ENCODE measurements at places on chromosomes 7 and 10.

DNA sequence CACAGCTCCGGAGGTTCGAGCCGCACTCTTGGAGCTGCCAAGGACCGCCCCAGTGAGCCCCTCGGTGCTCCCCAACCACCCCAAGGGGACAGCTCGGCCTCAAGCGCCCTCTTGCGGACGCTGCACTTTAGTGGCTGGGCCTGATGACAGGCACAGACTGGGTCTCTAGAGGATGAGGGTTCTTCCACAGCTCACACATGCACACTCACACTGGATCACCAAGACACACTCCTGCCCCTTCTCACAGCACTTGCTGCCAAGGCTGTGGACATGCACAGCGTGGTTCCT lies 2.1 kb downstream of the RET start:
- no peak for DNase-seq

DNA sequence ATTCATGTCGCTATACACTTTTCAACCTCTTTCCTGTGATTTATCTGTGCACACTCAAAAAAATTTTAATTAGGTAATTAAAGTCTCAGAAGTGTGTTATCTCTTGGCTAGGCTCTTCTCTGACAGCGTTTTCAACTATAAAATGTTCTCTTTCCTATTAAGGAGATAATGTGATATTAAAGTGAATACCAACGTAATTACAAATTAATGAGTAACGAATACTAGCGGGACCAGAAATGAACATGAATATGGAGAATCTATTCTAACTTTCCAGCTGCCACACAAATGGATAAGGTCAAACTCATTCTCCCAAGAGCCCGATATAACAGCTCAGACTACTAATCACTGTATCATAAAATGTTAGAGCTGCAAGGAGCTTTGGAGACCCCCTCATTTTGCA lies 12.0 kb downstream of the COL1A2 start:
- DNase-seq, result no peak

DNA sequence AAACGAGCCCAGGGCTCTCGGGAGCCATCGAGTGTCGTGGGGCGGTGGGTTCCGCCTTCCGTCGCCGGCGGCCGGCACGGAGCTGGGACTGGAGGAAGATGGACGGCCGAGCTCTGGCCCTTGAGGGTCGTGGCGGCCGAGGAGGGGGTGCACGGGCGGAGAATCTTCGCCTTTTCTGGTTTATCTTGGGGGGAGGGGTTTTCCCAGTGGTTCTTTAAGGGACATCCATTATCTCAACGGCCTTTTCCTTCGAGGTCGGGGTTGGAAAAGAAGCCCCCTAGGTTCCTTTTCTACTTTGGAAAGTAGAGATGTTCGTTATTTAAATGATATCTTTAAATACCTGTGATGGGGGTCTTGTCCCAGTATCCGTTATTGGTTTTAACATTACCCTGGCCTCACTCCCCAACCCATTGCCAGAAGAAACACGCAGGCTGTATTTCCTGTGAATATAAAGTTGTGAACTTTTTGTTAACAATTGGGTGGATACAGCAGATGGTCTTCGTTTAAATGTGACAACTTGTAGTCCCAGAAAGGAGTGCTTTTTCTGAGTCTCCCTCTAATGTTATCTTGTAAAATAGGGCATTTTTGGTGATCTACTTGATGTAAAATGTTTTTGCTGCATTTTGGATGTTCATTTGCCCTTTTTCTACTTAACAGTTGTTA lies 765 bp downstream of the CCAR1 start:
- no peak for DNase-seq

DNA sequence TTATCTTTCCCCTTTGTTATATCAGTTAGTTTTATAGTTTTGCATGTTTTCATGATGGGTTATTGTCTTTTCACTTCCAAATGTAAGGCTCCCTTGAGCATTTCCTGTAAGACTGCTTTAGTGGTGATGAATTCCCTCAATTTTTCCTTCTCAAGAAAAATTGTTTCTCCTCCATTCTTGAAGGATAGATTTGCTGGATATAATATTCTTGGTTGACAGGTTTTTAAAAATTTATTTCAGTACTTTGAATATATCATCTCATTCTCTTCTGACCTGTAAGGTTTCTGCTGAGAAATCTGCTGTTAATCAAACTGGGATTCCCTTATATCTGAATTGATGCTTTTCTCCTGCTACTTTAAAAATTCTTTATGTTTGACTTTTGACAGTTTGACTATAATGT lies 33.3 kb downstream of the SCART1 start:
- no peak for DNase-seq

GRCh38 chr7:70132852-70133690 lies 534.8 kb downstream of the AUTS2 start:
- DNase-seq, result no peak

- DNase-seq, result no peak
Measured at GRCh38 chr7:139582130-139582650, 58.7 kb downstream of the CLEC2L start.

DNA sequence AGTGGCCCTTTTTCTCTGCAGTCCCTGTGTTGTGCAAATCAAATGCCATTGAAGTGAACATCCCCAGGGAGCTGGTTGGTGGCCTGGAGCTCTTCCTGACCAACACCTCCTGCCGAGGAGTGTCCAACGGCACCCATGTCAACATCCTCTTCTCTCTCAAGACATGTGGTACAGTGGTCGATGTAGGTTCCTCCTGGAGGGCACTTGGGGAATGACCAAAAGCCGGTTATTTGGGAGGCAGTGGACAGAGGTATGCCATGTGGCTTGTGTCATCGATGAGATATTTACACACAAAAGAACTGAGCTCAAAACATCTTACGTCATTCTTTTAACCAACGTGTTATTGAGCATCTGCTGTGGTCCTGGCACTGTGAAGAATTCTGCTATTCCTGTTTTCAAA lies 19.7 kb downstream of the OIT3 start:
- DNase-seq, result no peak

DNA sequence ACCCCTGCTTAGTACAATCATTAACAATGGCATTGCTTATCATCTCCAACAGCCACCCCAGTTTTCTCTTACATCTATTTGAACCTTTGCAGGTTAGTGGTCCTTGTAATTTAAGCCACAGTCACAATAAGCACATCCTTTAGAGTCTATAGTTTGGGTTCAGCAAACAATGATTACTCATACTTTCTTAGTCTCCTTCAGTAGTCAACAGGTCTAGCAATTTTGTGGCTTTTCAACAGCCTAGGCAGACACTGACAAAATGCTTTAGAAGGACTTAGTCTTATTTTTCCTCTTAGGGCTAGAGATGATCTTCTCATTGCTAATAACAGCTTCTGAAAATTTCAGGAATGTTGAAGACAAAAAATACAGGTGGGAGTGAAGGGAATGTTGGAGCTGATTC lies 32.3 kb upstream of the FAM204A start:
- no peak for DNase-seq

GRCh38 chr10:48634198-48634983 lies 29.5 kb upstream of the ARHGAP22 start:
- DNase-seq, result peak; percentile 62

DNA sequence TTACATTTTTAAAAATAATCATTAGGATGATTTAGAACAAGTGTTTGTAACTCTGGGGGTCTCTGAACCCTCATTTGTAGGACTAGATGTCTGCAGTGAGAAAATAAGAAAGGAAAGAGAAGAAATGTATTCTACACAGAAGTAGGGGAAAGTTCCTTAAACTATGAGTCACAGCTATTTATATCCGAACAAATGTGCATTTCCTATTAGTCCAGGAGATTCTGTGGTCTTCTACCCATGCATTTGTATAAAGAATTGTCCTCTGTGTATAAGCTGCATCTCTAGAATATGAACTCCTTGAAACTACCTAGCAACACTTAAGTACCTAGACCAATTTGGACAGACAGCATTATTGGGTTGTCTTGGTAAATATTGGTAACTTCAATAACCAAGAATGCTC lies 15.9 kb upstream of the CD36 start:
- no peak for DNase-seq

- DNase-seq, result no peak
Measured at GRCh38 chr7:83782628-83783027, 133.7 kb upstream of the SEMA3E start.

- DNase-seq, result no peak
Measured at GRCh38 chr7:155459700-155460461, 2.0 kb downstream of the EN2 start.

DNA sequence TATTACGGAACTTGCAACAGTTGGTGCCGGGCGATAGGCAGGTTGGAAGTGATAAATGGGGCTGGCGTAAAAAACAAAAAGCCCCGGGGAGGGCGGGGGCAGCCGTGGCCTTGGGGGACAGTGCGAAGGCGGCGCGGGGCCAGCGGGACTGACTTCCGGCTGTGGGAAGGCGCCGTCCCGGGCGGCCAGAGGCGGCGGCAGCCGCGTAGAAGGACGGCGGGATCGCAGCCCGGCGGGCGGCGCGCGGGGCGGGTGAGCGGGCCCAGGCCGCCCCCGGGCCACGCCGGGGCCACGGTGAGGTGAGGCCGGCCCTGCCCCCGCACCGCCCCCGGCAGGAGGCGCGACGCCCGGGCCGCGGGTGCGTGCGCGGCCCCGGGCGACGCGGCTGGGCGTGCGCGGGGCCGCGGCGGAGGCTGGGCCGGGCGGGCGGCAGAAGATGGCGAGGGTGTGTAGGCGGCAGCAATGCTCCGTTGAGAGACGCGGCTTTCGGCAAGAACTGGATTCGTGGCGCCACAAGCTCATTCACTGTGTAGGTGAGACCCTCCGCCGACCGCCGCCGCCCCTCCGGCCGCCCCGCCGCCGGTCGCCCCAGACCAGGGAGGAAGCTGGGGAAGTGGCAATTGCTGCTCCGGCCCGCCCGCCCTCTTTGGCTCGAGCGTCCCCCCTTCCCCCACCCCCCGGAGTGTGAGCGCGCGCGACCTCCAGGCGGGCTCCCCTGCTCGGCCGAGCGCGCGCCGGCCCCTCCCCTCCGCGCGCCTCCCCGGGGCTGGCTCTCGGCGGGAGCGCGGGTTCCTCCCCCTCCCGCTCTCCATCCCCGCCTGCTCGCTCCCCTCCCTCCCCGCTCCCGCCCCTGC lies at the start of gene LCOR:
Gene LCOR, plus strand, starts transcription at position 432 of the 854 bp plus-strand sequence. CDS start 116,760 bp downstream, outside the sequence.
- peak; percentile 91 for DNase-seq

- DNase-seq, result no peak
Measured at GRCh38 chr7:111869280-111869679, 307.0 kb upstream of the IMMP2L start.

DNA sequence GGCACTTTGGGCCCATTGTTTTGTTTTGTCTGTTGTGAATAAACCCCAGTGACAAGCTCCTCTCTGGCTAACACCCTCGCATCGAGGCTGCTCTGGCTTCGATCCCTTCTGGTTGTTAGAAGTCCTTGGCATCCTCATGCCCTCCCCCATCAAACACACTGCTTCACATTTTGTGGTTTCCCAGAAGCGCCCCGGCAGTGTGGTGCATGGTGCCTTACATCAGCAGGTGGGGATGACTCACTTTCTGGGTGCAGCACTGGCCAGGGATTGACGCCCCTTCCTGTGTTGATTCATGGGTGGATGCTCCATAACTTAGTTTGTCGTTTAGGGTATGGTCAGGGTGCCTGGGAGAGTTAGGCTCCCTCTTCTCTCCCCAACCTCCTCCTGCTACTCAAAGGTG lies 51.4 kb downstream of the PLPP4 start:
- DNase-seq, result no peak

DNA sequence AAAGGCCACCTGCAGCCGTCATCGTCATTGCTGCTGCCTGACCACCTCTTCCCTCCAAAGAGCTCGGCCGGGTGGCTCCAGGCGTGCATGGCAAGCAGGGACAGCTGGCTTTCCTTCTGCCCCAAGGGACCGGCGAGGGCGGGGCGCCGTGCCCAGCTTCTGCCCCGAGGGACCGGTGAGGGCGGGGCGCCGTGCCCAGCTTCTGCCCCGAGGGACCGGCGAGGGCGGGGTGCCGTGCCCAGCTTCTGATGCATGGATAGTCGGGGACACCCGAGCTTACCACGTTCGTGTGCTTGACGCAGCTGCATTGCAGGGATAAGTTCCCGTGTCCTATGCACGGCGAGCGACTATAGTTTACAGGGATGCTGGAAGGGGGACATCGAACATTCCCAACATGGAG lies 27.0 kb downstream of the CFAP46 start:
- DNase-seq, result no peak

- no peak for DNase-seq
Measured at GRCh38 chr7:138755331-138755747, 42.5 kb upstream of the TMEM213 start.

DNA sequence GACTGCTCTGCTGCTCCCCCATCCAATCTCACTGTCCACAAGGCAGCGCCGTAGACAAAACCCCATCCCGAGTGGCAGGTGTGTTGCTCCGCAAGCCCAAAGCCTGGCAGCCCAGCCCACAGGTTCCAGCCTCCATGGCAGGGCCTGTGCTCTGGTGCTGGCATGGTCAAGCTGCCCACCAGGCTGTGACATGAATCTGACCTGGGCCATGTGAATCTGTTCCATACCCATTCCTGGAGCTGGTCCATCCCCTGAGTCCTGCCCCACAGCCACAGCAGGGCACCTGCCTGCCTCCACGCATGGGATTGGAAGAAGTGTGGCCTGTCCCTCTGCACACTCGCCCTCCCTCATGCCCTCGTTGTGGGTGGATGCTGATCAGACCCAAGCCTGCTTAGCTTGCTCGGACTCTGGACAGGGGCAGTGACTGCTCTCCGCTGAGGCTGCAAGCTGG lies 128.8 kb downstream of the PTPN20 start:
- DNase-seq, result no peak

All from putamen (tissue), 1 donor.